ENCODE measurements at places on chromosomes 6 and 20. TPM values are rescaled to one million over a fixed set of nuclear protein-coding genes. Genes with fewer than 3 reads are reported as not detected.
A peak's percentile ranks its signal among the peaks of the same experiment; 100 is the strongest.

DNA sequence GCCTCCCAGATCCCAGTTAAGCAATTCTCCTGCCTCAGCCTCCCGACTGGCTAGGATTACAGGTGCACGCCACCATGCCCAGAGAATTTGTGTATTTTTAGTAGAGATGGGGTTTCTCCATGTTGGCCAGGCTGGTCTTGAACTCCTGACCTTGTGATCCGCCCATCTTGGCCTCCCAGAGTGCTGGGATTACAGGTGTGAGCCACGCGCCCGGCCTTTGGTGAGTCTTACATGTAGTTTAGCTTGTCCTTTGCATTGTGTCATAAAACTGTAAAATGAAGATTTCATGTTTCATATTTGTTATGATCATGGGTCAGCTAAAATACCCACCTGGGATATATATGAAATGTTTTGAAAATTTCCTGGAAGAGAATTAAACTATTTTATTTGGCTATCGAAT, 183.5 kb downstream of the SASH1 start:
- DNase-seq = no peak

DNA sequence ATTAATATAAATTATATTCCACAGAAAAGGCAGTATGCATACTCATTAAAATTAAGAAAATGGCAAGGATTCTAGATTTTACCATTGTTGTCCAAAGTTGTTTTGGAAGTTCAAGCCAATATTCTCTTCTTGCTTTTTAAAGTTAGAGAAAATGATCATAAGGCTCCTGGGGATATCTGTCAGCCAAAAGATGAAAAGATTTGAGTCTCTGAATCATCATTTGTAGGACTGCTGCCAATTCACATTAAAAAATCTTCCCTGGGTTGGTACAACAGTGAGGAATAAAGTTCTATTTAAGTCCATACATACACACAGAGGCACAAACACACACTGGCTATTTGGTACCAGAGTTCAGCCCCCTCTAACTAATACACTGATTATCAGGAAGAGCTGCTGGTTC, 620.1 kb downstream of the COL12A1 start:
- no peak for DNase-seq

GRCh38 chr6:101445527-101445926, 52.0 kb downstream of the GRIK2 start:
- peak; percentile 83 for DNase-seq

GRCh38 chr20:46127396-46128010, 9.4 kb downstream of the CD40 start:
- no peak for DNase-seq

GRCh38 chr6:15628499-15629131, 34.2 kb downstream of the DTNBP1 start:
- peak; percentile 38 for DNase-seq

- DNase-seq = no peak
Observed at GRCh38 chr6:47360388-47360787, 50.7 kb upstream of the TNFRSF21 start.

The MCCD1 gene
- not detected for polyA plus RNA-seq

DNA sequence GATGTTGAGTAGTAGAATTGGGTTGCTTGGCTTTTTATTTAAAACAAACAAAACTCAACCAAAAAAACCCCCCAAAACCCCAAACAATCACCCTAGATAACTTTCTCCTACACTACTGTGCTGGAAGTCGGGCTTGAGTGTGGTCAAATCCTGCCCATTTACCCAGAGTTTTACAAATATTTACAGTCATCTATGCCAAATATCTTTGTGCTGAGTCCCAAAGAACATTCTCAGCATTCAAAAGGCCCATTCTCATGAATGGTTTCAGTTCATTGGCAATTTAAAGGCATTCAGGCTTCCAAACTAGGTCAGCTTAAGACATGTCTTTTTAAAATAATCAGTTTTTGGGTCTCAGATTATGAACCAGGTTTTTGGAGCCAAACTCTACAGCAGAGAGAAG, 1.8 kb downstream of the RNF144B start:
- peak; percentile 50 for DNase-seq

- no peak for DNase-seq
Observed at GRCh38 chr6:137878486-137879285, 11.6 kb downstream of the TNFAIP3 start.

GRCh38 chr6:7126754-7127153, 19.0 kb downstream of the RREB1 start:
- no peak for DNase-seq

DNA sequence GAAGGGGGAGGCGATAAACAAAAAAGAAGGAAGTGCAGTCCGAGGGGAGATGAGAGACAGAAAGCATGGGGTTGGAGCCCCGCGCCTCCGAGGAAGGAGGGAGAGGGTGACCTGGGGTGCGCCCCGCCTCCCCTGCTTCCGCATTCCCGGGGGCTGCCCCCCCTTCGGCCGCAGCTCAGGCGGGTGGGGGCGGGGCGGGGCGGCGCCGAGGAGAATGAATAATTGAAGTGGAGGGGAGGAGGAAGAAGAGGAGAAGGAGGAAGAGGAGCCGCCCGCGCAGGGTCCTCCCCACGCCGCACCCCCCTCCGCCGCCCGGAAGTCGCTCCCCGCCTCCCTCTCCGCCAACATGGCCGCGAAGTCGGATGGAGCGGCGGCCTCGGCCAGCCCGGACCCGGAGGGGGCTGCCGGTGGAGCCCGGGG, at the start of gene XKR7:
Gene XKR7, plus strand, starts transcription at position 322 of the 420 bp plus-strand sequence. Its CDS starts 25 bp downstream, at position 347.
- DNase-seq = no peak

DNA sequence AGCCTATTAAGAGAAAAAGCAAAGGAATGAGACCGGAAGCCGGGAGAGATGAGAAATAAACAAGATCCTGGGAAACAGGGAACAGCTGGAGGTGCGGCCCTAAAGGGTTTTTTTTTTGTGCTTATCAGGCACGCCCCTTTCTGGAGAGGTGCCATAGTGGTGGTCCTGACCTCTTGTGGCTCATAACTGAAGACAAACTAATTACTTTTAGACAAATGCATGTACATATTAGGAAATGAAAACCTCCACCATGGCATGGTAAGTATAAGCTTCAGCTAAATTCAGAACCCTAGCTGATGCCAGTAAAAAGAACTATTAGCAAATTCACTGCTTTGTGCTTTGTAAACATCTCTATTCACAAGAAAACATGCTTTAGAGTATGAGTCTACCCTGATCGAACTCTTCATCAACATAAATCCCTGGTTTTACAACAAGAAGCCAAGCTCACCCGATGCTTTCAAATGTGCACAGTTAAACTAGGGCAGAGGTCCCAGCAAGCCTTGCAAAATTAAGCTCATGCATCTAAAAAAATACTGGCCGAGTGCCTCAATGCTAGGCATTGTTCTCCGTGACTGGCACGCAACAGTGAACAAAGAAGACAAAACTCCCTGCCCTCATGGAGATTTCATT, 96.4 kb upstream of the MRPS10 start:
- DNase-seq = no peak

- DNase-seq = no peak
Observed at GRCh38 chr6:78438135-78438534, 429.2 kb upstream of the IRAK1BP1 start.

DNA sequence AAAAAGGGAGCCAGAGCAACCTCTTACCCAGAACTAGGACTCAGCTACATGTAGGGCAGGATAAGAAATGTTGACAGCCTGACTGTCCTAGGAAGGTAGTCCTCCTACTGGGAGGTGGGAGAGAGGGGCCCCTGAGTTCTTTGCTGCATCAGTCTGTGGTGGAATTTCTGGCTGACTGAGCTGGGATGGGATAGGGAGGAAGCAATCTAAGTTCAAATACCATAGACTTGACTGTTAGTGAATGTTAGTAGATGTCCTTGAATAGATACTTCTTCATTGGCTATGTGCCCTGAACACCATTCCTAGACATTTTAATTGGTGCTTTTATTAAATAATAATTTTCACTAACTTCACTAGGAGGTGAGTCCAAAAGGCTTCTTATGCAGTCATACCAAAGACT, 1343.6 kb upstream of the CITED2 start:
- no peak for DNase-seq

The HSPA1L gene
- 0.99 TPM for polyA plus RNA-seq

The GSTA2 gene
- not detected for polyA plus RNA-seq

The LY6G6D gene
- polyA plus RNA-seq = not detected

Data from BJ (cell line).